ENCODE measurements at places on chromosomes 16 and 17.

GRCh38 chr16:3035972-3036725 is 595 bp downstream of the BICDL2 start:
- no peak for DNase-seq

- no peak for DNase-seq
These were observed 27.1 kb downstream of the ADAM11 start for GRCh38 chr17:44785921-44786320.

GRCh38 chr17:10512856-10513255 is 5.5 kb downstream of the MYH1 start:
- DNase-seq, result no peak

- DNase-seq, result no peak
These were observed 6.2 kb downstream of the PHOSPHO1 start for GRCh38 chr17:49224198-49224996.

- no peak for DNase-seq
These were observed 1.7 kb downstream of the SPHK1 start for GRCh38 chr17:76385892-76386786.

DNA sequence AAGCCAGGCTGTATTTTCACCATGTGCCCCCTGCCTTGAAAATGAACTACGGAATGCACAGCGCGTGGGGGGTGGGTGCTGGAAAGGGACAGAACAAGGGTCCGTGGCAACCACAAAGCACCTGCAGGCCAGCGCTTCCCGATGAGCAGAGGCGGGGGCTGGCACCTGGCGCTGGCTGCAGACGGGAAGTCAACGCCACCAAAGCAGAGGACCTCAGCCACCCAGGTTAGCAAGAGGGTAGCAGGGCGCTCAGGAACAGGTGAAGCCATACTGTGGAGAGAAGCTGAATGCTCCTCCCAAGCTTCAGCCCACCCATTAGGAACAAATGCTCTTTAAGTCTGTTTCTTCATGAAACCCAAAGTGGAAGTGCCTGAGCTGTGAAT is 64.7 kb downstream of the KLHDC4 start:
- no peak for DNase-seq

DNA sequence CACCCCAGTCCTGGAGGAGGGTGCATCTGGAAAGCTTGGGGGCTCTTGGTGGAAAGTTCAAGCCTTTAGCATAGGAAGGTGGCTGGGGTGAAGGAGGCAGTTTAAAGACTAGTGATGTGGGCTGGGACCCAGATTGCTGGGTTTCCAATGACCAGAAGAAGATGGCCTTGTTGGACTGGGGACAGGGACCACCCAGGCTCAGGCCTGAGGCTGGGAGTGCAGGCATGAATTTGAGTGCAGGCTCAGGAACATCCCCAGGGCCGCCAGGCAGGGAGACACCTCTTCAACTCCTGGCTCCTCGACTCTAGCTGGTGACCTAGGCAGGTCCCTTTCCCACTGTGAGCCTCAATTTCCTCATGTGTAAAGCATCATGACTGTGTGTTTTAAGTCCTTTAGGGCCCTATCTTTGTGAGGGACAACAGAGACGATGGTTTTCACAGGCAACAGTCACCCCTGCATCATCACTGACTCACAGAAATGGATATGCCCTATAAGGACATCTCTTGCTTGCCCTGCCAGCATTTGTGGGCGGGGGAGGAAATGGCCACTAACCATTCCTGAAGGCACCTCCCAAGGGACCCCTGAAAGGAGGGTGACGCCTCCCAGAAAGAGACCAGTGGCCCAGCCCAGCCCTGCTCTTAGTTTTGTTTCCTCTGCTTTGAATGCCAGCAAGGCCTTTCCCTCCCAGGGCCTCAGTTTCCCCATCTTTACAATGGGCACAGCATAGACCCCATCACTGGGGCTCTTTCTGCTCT is 11.1 kb downstream of the NLRC5 start:
- peak; percentile 82 for DNase-seq

GRCh38 chr16:86252596-86252995 is 257.7 kb upstream of the FOXF1 start:
- no peak for DNase-seq

DNA sequence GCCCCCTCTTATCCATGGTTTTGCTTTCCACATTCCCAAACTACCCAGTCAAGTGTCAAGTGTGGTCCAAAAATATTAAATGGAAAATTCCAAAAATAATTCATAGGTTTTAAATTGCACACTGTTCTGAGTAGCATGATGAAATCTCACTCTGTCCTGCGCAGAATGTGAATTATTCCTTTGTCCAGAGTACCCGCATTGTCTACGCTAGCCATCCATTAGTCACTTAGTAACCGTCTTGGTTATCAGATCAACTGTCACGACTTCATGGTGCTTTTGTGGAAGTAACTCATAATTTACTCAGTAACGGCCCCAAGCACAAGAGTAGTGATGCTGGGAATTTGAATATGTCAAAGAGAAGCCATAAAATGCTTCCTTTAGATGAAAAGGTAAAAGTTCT is 94.9 kb downstream of the SLC39A11 start:
- no peak for DNase-seq

- DNase-seq, result no peak
These were observed 267.3 kb downstream of the MAP2K4 start for GRCh38 chr17:12287953-12288352.

DNA sequence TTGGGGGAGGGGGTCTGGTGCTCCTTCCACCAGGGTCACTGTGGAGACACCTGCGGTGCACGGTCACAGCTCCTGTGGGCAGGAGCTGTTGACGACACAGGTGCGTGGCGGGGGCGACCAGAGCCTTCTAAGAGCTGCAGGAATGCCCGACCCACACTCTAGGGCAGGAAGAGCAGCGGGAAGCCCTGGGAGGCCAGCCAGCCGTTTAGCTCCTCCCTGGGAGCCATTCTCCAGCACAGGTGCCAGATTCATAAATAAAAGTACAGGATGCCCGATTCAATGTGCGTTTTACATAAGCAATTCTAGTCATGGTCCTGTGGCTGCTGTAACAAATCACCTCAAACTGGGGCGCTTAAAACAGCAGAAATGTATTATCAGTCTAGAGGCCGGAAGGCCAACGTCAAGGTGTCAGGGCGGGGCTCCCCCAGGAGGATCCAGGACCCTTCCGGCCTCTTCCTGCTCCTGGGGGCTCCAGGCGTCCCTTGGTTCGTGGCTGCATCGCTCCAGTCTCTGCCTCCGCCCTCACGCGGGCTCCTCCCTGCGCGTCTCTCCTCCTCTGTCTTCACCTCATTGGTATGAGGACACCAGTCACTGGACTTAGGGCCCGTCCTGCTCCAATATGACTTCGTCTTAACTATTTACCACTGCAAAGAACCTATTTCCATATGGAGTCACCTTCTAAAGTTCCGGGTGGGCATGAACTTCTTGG is 155.4 kb downstream of the FOXL1 start:
- DNase-seq, result no peak
